ENCODE measurements at places on chromosomes 16 and 17. TPM values are rescaled to one million over a fixed set of nuclear protein-coding genes. Genes with fewer than 3 reads are reported as not detected.
A peak's percentile ranks its signal among the peaks of the same experiment; 100 is the strongest.

Gene CRYM
- not detected for total RNA-seq

Gene MYL11
- not detected for total RNA-seq

Gene CD7
- total RNA-seq: 286 TPM

Gene SMCR8
- total RNA-seq: 35.2 TPM

Gene KRTAP16-1
- not detected for total RNA-seq

Gene MMP25
- total RNA-seq: 60.4 TPM

Gene HASPIN
- total RNA-seq: 21.4 TPM

DNA sequence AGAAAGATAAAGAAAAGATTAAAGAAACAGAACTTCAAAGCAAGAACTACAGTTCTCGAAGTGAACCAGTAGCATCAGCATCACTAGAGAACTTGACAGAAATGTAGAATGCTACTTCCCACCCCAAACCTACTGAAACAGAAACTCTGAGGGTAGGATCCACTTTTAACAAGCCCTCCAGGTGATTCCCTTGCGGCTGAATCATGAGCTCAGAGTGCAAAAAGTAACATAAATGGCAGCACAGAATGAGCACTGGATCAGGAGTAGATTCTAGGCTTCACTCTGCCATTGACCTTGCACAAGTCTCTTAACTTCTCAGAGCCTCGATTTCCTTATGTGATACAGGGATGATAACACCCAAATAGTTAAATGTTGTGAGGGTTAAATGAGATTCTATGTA, 5.8 kb downstream of the TOM1L2 start:
- no peak for DNase-seq

DNA sequence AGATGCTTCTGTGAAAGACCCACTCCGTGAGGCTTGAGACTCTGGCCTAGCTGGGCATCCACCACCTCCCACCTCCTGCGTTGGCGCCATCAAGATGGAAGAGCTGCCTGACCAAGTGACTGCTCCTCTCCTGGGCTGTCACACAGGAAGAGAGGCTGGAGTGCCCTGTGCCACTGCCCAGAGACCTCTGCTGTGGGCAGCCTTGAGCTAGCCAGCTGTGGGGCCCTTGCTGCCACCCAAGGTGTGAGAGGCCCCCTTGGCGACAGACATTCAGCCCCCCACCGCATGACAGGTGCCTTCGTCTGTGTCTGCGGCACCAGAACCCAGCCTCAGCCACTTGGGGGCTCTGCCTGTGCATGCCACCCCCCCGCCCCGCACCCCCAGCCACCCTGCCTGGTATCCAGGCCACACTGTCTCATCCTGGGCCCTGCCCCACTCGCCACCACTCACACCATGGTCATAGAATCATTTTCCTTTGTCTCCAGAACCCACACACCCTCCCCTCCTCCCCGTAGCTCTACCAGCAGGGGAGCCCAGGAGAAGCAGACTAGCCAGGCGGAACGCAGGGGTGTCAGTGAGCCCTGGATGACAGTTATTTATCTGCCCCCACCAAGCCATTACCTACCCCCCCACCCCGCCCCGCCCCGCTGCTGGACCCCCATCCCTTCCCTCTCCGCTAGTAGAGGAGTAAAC, 120.9 kb upstream of the LHX1 start:
- no peak for DNase-seq

DNA sequence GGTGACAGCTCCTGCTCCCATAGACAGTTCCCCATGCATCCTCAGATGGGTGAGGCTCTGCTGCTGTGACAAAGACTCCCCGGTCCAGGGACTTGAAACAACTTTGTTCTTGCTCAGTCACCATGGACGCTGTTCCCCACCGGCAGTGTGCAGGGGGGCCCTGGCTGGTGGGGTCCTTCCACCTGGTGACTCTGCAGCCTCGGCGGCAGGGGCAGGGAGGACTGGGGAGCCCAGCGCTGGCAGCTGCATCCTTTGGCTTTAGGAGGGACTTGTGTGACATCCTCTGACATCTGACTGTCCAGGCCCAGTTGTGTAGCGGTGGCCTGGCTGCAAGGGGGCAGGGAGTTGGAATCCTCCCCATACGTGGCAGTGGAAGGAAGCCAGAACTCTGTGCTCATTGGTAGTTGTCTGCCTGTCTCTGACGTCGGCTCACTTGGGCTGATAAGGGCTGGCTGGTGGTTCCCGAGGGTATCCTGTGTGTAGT, 107.3 kb downstream of the CMIP start:
- no peak for DNase-seq

- DNase-seq: peak; percentile 39
Measured at GRCh38 chr16:72203401-72203800, 31.4 kb upstream of the PMFBP1 start.

DNA sequence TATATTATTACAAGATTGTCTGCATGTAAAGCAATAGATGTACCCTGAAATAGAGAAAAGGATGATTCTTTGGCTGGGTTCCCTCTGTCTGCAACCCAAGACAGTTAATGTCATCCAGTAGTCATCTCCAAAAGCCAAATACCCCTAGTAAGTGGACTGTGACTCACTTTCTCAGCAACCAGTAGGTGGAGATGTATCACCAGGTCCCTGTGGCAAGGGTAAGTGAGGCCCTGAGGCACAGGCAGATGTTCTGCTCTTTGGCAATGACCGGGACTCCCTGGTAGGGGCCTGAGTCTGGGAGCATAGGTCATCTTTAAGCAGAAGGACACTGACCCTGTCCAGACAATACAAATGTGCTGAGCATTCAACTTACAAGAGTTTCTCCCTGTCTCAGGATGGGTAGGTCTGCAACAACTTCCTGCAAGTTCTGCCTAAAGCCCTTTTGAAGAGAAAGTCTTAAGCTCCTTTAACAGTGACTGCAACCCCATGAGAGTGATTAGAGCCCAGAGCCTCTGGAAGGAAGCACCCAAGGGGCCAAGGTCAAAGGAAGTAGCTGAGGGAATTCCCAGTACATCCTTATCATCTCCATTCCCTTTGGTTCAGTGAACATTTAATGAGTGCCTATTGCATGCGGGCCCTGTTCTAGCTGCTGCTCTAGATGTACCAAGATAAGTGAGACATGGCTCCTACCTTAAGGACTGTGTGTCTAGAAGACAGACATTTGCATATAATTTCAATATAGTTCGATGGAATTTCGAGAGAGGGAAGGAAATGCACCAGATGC, 31.9 kb downstream of the PMP22 start:
- DNase-seq: no peak

GRCh38 chr16:84581158-84581557, 36.7 kb downstream of the COTL1 start:
- DNase-seq: no peak

DNA sequence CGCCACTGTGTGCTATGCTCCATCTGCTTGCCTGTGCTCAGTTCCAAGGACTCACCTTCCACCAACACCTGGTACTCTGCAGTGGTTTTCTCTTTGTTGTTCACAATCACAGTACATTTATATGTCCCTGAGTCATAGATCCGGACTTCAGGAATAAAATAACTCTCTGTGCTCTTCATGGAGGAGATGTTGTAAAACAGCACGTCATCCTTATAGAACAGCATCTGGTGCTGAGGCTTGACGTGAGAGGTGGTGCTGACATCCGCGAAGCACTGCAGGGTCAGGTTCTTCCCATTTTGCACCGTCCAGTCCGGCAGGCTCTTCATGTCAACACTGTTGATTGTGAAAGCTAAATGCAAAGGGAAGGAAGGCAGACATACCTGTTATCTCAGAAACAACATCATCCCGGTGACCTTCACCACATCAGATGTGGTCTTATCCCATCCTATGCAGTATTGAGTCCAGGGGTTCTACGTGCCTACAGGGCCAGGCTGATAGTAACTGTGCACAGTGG, 12.8 kb downstream of the PECAM1 start:
- DNase-seq: peak; percentile 7

DNA sequence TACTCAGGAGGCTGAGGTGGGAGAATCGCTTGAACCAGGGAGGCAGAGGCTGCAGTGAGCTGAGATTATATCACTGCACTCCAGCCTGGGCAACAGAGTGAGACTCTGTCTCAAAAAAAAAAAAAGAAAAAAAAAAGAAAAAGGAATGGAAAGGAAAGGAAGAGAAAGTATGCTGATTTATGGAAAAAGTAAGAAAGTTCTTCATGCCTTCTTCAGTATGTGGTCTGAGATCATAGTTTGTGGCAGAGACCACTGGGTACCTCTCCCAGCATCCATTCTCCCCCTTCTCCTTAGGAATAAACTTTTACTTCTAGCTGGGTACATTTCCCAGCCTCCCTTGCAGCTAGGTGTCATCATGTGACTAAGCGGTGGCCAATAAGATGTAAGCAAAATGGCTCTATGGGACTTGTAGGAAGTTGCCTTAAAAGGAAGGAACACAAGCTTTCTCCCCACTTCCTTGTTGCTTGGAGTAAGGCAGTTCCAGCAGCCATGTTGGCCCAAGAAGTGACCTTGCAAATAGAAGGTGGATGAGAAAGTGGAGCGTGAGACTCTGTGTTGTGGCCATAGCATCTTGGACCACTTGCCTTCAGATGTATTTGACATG, 26.1 kb upstream of the XPO6 start:
- no peak for DNase-seq

DNA sequence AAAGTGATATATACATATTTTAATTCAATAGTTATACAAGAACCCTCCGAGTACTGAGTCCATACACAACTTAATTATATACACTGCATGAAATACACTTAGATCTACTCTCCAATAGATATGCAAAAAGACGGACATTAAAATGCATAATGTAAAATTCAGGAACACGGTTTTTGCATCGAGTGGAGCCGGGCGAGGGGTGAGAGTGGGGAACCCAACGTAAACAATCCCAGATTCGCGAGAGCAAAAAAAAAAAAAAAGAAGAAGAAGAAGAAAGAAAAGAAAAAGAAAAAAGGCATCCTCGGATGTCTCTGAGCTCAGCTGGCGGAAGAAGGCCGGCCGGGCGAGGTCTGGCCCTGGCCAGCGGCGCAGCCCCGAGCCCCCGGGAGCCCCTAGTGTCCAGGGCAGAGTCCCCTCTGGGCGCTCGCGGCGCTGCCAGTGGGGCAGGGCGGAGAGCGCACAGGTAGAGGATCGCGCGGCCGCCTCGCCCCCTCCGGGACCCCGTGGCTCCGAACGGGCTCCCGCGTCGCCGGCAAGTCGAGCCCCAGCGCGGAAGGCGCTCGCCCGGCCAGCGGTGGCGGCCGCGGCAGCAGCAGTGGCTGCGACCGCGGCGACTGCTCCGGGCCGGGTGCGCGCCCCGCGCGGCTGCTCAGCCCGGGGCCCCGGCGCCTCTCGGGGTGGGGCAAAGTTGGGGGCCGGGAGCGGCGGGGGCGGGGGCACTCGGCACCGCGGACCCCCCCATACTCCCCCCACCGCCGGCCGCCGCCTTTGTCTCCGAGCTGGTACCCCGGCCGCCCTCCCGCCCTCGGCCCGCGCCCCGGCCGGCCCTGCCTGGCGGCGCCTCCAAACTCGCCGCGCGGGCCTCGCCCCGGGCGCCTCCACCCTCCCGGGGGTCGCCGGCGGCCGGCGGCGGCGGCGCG, 9.6 kb upstream of the ZFHX3 start:
- DNase-seq: peak; percentile 54

DNA sequence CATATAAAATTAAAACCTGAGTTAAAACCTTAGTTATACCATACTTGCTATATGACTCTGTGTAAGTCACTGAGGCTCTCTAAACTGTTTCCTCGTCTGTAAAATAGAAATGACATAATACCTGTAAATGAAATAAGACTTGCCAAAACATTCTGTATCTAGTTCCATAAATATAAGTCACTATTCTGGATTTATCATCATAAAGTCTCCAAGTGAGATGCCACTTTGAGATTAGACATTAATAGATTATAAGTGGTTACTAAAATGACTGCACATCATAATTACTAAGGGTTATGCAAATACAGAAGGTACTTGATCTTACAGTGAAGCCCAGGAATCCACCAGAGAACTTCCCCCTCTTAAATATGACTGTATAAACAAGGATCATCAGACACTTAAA, 12.0 kb upstream of the BRIP1 start:
- no peak for DNase-seq

DNA sequence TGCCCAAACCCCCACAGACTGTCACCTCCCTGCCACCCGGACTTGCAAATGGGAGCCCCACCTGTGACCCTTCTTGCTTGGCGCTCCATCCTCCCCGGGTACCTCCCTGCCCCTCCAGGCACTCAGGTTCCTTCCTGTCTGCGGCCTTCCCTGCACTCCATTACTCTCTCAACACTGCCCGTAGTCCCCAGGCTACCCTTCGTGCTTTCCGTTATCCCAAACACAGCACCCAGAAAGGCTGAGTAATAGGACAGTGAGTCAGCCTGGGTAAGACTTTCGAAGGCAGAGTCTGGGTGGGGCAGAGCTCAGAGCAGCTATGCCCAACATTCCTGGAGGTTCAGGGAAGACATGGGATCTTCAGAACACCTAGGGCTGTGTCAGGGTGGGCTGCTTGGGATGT, 16.6 kb upstream of the C16orf74 start:
- no peak for DNase-seq

- no peak for DNase-seq
Measured at GRCh38 chr16:73299346-73299745, 251.4 kb upstream of the ZFHX3 start.

DNA sequence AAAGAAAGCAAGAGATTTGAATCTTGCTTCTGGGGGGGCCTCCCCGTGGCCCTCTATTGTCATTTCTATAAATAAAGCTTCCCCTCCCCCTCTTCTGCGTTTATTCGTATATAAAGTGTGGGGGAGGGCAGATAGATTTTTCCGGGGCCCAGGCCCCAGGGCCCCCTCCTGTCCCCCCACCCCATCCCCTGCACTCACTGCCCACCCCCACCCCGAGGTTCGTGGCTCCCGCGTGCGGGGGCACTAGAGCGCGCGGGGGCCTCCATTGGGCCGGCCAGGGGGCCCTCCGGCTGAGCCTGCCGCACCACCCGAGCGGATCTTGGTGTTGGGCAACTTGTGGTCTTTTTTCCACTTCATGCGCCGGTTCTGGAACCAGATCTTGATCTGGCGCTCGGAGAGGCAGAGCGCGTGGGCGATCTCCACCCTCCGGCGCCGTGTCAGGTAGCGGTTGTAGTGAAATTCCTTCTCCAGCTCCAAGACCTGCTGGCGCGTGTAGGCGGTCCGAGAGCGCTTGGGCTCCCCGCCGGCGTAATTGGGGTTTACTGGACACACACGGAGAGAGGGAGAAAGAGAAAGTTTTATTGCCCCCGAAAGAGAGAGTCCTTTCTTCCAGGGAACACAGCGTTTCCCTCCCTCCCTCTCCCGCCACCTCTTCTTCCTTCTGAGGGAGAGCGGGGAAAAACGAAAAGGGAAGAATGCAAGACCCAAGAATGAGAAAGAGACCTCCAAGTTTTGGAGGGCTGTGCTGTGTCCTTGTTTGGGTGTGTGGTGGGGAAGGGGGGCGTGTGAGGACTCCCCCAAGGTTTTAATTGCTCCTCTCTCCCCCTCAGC, 1.5 kb downstream of the HOXB4 start:
- no peak for DNase-seq

GRCh38 chr16:49058382-49058781, 223.3 kb downstream of the CBLN1 start:
- no peak for DNase-seq

GRCh38 chr16:1941162-1942046, 1.6 kb downstream of the MSRB1 start:
- DNase-seq: no peak
